ENCODE measurements at places on chromosomes 2 and 18. TPM values are rescaled to one million over a fixed set of nuclear protein-coding genes. Genes with fewer than 3 reads are reported as not detected.

The AP1S3 gene
- 8.3 TPM for total RNA-seq

GRCh38 chr2:18625563-18625962 lies 36.2 kb upstream of the NT5C1B start:
- no peak for DNase-seq

The CDH7 gene
- not detected for total RNA-seq

DNA sequence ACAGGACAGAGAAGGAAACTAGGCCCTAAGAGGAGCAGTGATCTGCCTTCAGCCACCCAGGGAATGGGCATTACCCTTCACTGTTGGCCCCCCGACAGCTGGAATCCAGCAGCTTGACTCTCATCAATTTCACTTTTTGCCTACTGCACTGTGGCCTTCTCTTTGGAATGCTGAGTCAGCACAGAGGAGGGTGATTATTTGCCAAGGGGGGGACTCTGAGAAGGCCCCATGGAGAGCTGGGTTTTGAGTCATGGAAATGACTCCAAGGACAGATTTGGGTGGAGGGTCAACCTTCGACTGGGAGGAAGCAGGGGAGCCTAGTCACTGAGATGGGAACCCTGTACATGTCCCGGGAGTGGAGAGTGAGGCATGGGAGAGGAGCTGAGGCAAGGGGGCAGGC lies 38.1 kb upstream of the NTSR2 start:
- DNase-seq = no peak

- no peak for DNase-seq
Observed at GRCh38 chr18:78330766-78331165, 648.9 kb upstream of the SALL3 start.

The SIX2 gene
- 3.6 TPM for total RNA-seq

The EFHD1 gene
- total RNA-seq = 0.60 TPM

- no peak for DNase-seq
Observed at GRCh38 chr2:239876948-239877289, 148.2 kb downstream of the NDUFA10 start.

- no peak for DNase-seq
Observed at GRCh38 chr2:238631491-238632180, 204.9 kb downstream of the ASB1 start.
